ENCODE measurements at places on chromosomes 2 and 18.

DNA sequence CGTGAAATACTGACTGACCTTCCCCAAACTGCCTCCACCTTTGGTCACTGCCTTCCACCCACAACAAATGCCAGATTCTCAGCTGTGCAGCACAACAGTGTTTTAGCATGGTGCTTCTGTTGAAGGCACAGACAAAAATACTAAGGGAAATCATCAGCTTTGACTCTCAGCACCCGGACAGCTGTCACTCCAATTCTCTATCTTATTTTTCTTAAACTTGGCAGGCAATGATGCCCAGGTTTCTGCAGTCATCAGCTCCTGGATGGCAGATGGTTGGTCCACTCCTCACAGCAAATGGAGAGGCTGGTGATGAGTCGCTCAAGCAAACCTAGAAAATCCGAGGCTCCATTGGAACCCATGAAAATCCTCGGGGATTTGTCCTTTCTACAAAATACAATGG is 2.9 kb upstream of the FAM124B start:
- peak; percentile 88 for DNase-seq

DNA sequence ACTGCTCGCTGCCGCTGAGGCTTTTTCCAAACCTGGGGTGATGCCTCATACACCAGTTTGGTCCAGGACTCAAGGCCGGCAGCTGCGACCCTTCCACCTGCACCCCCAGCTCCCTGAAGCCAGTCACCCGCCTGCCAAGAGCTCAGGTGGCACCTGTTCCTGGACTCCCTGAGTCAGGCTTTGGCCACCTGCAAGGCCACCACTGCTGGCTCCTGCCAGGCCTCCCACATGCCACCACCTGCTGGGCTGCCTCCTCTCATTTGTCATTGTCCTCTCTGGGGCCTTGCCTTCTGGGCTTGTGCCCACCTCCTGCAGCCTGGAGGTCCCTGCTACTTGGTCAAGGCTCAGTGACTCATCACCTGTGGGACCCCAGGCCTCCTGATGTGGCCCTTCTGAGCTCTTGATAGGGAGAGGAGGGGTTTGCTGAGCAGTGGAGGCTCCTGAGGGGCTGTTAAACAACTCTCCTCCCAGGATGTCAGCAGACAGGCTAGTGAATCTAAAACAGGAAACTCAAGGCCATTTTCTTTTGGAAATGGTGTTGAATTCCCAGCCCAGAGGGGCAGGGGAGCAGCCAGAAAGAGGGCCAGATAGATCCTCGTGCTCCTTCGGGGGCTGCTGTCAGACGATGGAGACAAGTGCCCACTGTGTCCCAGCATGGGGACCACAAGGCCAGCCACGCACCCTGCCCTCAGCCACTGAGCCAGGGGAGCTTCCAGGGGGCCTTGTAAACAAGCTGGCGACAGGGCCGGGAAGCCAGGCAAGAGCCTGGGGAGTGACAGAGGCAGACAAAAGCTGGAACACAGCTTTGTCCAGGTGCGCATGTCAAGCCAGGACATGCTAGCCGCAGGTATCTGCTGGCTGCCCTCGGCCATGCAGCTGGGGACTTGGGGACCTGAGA is 416.8 kb downstream of the LRATD1 start:
- DNase-seq: no peak

GRCh38 chr2:134676960-134677359 is 41.8 kb downstream of the TMEM163 start:
- DNase-seq: no peak

GRCh38 chr18:35524226-35524625 is 26.5 kb upstream of the INO80C start:
- DNase-seq: no peak

GRCh38 chr2:29834624-29835023 is 86.8 kb downstream of the ALK start:
- no peak for DNase-seq

- peak; percentile 97 for DNase-seq
Measured at GRCh38 chr2:235050980-235051351, 99.1 kb downstream of the SH3BP4 start.

GRCh38 chr18:33014060-33014796 is 241.4 kb upstream of the KLHL14 start:
- no peak for DNase-seq

GRCh38 chr18:3015204-3015592 is 2.3 kb upstream of the LPIN2 start:
- no peak for DNase-seq

- DNase-seq: no peak
Measured at GRCh38 chr2:86039178-86039962, 66.3 kb downstream of the POLR1A start.

- no peak for DNase-seq
Measured at GRCh38 chr18:74831571-74832250, 234.0 kb downstream of the ZNF407 start.

- DNase-seq: no peak
Measured at GRCh38 chr2:12737297-12737696, 20.6 kb downstream of the TRIB2 start.

DNA sequence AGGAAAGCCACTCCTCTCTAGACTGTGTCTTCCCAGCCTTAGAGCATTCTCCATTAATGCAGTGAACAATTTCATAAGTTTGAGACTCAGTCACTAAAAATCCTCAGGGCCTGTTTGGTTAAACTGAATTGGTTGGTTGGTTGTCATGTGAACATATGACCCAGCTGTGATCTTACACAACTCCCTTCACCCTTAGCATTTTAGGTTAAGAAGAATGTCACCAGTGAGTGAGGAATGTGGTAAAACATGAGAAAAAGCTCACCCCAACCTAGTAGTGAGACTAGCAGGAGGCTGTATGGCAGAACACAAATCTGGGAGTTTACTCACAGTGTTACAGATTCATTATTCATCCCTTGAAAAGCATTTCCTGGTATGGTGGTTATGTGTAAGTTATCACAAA is 32.4 kb downstream of the LHCGR start:
- DNase-seq: no peak

DNA sequence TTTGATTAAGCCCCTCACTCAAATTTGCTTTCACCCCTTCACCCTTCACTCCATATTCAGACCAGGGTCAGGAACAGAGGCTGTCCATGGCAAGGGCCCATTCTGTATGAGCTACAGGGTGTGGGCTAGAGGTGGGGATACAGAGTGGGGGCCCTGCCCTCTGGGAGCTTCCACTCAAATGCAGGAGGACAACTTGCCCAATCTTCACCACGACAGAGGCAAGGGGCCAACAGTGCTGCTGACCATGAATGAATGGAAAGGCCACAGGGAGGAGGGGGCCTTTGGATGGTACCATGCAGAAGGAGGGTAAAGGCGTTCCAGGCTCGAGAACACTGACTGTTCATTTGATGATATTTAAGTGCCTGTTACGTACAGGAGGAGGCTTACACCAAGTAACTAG is 22.8 kb downstream of the ADRA2B start:
- DNase-seq: no peak

DNA sequence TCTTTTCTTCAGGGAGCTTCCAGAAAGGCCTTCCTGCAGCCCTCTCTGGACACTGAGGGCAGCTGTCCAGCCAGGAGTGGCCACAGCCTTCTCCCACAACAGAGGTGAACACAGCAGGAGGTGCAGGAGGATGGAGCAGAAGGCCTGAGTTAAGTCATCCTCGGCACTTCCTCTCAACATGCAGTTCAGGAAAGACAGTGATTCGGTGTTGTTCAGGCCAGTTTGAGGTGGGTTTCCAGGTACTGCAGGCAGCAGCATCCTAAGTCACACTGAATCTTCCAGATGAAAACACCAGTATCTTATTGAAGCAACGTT is 225.3 kb upstream of the PXDN start:
- DNase-seq: no peak

GRCh38 chr2:7555260-7555659 is 638.0 kb downstream of the RNF144A start:
- DNase-seq: no peak

DNA sequence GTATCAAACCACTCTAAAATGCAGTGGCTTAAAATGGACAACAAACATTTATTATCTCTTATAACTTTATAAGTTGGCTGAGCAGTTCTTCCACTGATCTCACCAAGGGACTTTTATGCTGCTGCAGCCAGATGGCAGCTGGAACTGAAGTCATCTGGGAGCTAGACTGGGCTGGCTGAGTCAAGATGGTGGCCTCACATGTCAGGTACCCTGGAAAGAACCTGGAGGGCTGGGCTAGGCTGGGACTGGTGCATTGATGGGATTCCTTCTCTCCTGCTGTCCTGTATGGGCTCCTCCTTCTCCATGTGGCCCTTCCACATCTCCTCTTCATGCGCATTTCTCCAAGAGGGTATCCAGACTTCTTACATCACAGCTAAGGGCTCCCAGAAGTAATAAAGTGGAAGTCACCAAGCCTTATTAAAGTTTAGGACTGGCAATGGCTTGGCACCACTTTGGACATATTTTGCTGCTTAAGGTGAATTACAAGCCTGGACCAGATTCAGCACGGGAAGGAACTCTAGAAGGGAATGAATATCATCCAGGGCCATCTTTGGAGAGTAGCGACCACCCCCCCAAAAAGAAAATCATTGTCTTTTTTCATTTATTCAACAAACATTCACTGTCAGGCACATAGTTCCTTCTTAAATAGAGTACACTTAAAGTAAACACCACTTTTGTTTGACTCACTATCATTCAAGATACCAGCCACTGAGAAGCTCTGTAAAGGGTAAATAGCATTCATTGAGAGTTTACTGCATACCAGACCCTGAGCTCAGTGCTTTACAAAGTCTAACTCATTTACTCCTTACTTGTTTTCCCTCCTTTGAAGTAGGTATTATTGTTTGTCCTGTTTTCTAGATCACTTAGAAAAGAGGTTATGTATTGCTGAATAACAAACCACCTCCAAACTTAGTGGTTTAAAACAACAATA is 138.0 kb downstream of the ZFP36L2 start:
- no peak for DNase-seq

GRCh38 chr2:23418056-23418455 is 33.1 kb downstream of the KLHL29 start:
- no peak for DNase-seq

DNA sequence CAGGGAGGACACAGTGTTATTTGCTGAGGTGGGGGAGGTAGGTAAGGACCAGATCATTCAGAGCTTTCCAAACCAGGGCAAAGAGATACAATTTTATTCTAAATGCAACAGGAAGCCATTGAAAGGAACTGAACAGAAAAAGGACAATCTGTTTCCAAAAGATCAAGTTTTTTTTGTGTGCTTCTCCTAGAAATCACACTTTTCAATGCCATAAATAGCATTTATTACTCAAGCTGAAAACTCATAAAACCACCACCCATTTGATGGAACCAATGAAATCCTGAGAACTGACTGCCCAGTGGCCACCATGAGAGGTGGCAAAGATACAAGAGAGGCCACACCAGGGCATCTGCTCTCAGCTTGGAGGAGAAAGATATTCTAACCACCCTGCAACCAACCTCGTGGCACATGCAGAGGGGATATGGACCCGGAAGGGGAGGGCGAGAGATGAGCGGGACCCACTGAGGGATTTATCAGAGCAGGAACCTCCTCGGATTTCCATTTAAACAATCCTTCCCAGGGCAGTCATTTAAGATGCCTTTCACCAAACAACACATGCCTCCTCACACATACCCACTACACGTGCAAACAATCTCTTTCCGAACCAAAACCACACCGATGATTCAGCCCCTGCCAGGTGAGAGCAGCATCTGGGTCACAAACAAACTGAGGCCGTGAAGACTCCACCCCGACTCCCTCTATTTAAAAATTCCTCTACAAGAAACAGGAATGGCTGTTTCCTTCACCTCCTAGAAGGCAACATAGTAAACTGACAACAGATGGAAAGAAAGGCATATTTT is 8.8 kb downstream of the CYB5A start:
- DNase-seq: no peak

- DNase-seq: peak; percentile 31
Measured at GRCh38 chr18:54392543-54393023, 34.9 kb downstream of the C18orf54 start.

DNA sequence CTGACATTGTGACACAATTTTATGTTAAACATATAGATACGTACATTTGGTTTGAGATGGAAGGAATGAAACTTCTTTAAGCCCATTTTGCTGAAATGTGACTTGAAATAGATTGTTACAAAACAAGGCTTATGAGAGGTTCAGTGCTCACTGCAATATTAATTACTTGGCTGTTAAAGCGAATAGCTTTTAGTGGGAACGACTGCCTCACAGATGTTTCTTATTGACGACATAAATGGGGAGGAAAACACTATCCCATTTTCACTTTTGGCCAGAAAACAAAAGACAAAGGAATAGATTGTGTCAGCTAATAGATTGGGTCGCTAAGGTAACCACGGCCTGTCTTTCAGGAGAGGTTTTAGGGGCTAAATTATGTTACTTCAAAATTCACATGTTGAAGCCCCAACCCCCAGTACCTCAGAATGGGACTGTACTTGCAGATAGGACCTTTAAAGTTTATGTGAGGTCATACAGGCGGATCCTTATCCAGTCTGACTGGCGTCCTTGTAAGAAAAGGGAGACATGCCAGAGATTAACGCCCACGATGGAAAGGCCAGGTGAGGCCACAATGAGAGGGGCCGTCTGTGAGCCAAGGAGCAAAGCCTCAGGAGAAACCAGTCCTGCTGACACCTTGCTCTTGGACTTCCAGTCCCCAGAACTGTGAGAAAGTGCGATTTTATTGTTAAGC is 10.8 kb downstream of the INPP1 start:
- no peak for DNase-seq

- DNase-seq: no peak
Measured at GRCh38 chr18:50231621-50232020, 34.7 kb downstream of the CFAP53 start.

- no peak for DNase-seq
Measured at GRCh38 chr2:15559379-15560139, 1.6 kb downstream of the NBAS start.

- no peak for DNase-seq
Measured at GRCh38 chr18:52236131-52236530, 103.9 kb upstream of the DCC start.

DNA sequence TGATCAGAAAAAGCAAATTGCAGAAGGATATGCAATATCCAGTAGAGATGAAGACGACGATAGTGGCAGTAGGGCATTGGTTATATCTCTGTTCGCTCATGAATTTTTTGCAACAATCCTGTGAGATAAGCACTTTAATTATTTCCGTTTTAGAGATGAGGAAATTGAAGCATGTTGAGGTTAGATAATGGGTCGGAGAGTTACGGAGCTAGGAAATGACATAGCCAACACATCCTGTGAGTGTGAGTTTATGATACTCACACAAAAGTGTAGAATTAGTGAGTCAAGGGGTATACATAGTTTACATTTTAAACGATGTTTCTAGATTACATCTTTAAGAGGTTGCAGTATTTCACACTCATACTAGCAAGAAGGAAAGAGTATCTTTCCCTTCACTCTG is 123.1 kb upstream of the ARL4C start:
- DNase-seq: no peak

- DNase-seq: no peak
Measured at GRCh38 chr2:16136461-16137035, 196.2 kb downstream of the MYCN start.

All from NCI-H446 (cell line).